ENCODE measurements at places on chromosomes 6 and 20.

- DNase-seq: no peak
These were observed 20.3 kb downstream of the POFUT1 start for GRCh38 chr20:32227744-32228688.

GRCh38 chr6:34157851-34158250, 12.0 kb upstream of the GRM4 start:
- DNase-seq: no peak

GRCh38 chr6:84095156-84095555, 61.6 kb downstream of the MRAP2 start:
- DNase-seq: no peak

DNA sequence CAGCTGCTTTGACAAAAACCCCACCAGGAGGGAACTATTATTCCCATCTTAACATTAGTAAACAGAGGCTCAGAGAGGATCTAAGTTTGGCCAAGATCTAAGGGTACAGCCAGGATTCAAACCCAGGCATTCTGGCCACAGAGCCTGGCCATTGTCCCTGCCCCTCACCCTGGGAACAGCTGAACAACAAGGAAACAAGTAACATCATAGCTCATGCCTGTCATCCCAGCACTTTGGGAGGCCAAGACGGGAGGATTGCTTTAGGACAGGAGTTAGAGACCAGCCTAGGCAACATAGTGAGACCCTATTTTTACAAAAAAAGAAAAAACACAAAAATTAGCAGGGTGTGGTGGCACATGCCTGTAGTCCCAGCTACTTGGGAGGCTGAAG, 27.5 kb downstream of the TOX2 start:
- no peak for DNase-seq

- peak; percentile 65 for DNase-seq
These were observed 569.1 kb upstream of the ID4 start for GRCh38 chr6:19268117-19268516.

All from epithelial cell of prostate (primary cell).